ENCODE measurements at places on chromosomes 1 and 21. TPM values are rescaled to one million over a fixed set of nuclear protein-coding genes. Genes with fewer than 3 reads are reported as not detected.

The OSCP1 gene
- 16.1 TPM for polyA plus RNA-seq

DNA sequence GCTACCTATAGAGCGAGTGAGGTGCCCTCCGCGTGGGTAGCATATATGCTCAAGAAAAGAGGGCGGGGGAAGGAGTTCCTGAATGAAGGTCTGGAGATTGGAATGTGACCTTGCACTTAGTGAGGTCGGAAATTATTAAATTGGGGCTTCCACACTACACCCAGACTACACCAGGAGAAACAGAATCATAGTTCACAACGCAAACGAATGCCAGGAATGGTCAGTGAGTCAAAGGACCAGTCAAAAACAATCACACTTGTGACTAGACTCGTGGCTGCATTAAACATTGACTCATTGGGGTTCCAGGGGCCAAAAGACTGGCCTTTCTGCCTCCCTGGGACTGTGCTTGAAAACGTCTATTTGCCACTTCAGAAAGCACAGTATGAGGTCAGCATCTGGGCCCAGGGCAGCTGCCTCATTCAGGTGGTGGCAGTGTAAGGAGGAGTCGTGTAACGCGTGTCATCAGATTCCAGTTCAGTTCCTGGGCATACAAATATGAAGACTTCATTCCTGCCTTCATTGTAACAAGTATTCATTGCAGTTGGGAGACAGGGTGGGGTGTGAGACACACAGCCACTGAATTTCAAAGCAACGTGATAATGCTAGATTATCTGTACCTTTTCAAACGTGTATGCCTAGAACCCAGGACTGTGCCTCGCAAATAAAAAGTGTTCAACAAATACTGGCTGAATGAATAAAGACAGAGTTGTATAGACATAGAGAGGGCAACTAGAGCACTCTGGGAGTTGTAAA lies at the start of gene YOD1:
TSS of gene YOD1 (minus strand) at position 18 of the 753 bp plus-strand sequence. CDS start 178 bp downstream, outside the sequence.
- H3K4me3 ChIP-seq: peak within 1 kb of the TSS; percentile 80
- no peaks in the 10 kb centered on the region for H3K36me3 ChIP-seq
- H3K27me3 ChIP-seq: no peaks in the 10 kb centered on the region
- peak within 1 kb of the TSS; percentile 83 for H3K27ac ChIP-seq
- DNase-seq: no peak

GRCh38 chr1:77951328-77951727 lies 27.5 kb downstream of the FUBP1 start:
- no peaks in the 10 kb centered on the region for H3K27me3 ChIP-seq
- H3K36me3 ChIP-seq: no peaks in the 10 kb centered on the region
- peaks cover 3% of the 10 kb centered on the region for H3K4me1 ChIP-seq
- no peak for DNase-seq
- H3K4me3 ChIP-seq: no peak overlapping the region

- no peaks in the 10 kb centered on the region for H3K27me3 ChIP-seq
- H3K4me1 ChIP-seq: no peaks in the 10 kb centered on the region
- no peaks in the 10 kb centered on the region for H3K36me3 ChIP-seq
- no peak overlapping the region for H3K4me3 ChIP-seq
Observed at GRCh38 chr1:218048828-218049420, 236.2 kb upstream of the RRP15 start.

GRCh38 chr1:209428241-209428921 lies 155.1 kb upstream of the CAMK1G start:
- no peaks in the 10 kb centered on the region for H3K27me3 ChIP-seq
- no peak for DNase-seq

- no peaks in the 10 kb centered on the region for H3K27me3 ChIP-seq
- H3K27ac ChIP-seq: peak overlapping the region; percentile 80
- DNase-seq: no peak
- H3K4me1 ChIP-seq: peaks cover 29% of the 10 kb centered on the region
Observed at GRCh38 chr1:10685196-10685807, 111.1 kb downstream of the CASZ1 start.

GRCh38 chr1:15744122-15744679 lies 1.9 kb downstream of the TMEM82 start:
- H3K4me3 ChIP-seq: no peak overlapping the region
- peaks cover 9% of the 10 kb centered on the region for H3K4me1 ChIP-seq
- DNase-seq: no peak
- no peak overlapping the region for H3K27ac ChIP-seq
- no peaks in the 10 kb centered on the region for H3K27me3 ChIP-seq

All from ovary (tissue), 10 donors.